Activated T-helper 1 cell treated with anti-CD3 and anti-CD28 coated beads, Interleukin-12 subunit alpha, Interleukin-12 subunit beta, Interleukin-2, Interleukin-4 antibody, amounts not matched to agents 30 ng/mL and 10 ng/mL and 1 ng/mL, durations not matched to agents 14 hours and 24 hours and 36 hours (primary cell): ENCODE measurements at places on chromosomes 7 and 10. TPM values are rescaled to one million over a fixed set of nuclear protein-coding genes. Genes with fewer than 3 reads are reported as not detected.
A peak's percentile ranks its signal among the peaks of the same experiment; 100 is the strongest.

The THSD7A gene
- total RNA-seq, result not detected in 2 replicates

The ANXA8 gene
- 0.12 TPM in 1 of 2 replicates, not detected in the other for total RNA-seq

The PDZD8 gene
- total RNA-seq, result 20.2 and 24.5 TPM in 2 replicates

The PON1 gene
- total RNA-seq, result not detected in 2 replicates

The GRM3 gene
- total RNA-seq, result not detected in 2 replicates

The DNAJC12 gene
- total RNA-seq, result 25.0 and 27.2 TPM in 2 replicates

The USP54 gene
- total RNA-seq, result 8.6 and 9.7 TPM in 2 replicates

The FAM13C gene
- total RNA-seq, result not detected in 2 replicates

The HIF1AN gene
- total RNA-seq, result 46.5 and 54.1 TPM in 2 replicates

DNA sequence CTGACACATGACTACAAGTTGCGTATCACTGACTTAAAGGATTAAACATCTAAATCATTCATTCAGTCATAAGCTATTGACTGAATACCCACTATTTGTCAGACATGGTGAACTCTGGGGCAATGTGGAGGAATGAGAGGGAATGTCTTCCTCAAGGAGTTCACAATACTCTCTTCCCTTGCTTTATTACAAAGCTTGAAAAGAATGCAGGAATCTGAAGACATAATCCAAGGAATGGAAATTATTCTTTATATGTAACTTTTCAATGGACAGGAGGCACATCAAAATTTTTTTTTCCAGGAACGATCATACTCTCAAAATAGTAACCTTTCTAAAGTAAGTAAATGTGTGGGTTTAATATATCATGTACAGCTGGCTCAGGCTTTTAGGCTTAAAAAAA lies 111.9 kb downstream of the ATXN7L1 start:
- H3K27ac ChIP-seq, result no peak overlapping the region
- H3K4me3 ChIP-seq, result no peak overlapping the region
- no peak for DNase-seq
- H3K36me3 ChIP-seq, result no peaks in the 10 kb centered on the region
- H3K27me3 ChIP-seq, result peaks cover 16% of the 10 kb centered on the region

- H3K27me3 ChIP-seq, result no peaks in the 10 kb centered on the region
- DNase-seq, result no peak
- H3K27ac ChIP-seq, result no peak overlapping the region
- H3K4me3 ChIP-seq, result no peak overlapping the region
Observed at GRCh38 chr10:83545901-83546391, 593.4 kb upstream of the GHITM start.

DNA sequence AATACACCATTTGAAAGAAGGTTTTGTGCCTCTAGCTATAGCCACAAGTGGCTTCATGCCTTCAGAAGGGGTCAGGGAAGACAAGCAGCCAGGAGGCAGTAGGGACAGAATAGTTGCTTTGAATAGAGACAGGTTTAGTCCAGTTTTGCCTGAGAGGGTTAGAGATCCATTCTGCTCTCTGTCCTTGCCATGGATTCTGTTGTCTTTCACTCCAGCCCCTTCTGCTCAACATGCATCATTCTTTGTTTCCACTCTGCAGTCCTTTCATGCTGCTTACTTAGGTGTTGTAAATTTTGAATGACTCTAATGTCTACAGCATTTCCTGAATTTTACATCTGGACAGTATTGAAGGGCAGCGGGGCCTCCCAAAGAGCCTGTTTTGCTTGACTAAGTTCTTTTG lies 60.3 kb downstream of the CNTNAP2 start:
- H3K27me3 ChIP-seq, result no peaks in the 10 kb centered on the region
- H3K27ac ChIP-seq, result no peak overlapping the region
- no peak for DNase-seq

DNA sequence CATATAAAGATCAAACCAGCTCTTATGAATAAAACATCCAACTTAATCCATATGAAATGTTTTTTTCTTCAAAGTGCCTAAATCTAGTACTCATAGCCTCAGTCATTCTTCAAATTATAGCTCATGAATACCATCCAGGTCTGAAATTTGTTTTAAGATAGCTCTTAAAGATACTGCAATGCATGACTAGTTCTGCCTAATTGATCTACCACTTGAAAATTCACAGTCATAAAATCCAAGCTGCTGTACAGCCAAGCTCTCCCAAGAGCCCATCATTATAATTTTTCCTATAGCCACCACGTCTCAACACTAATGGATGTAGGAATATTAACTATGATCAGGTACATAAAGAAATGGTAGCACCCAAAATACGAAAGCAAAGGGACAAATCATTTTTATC lies 87.9 kb upstream of the RNF148 start:
- no peak overlapping the region for H3K27ac ChIP-seq
- no peaks in the 10 kb centered on the region for H3K27me3 ChIP-seq
- no peaks in the 10 kb centered on the region for H3K36me3 ChIP-seq
- no peak for DNase-seq
- no peaks in the 10 kb centered on the region for H3K4me1 ChIP-seq

- no peak for DNase-seq
- no peak overlapping the region for H3K4me3 ChIP-seq
- H3K27me3 ChIP-seq, result no peaks in the 10 kb centered on the region
- no peaks in the 10 kb centered on the region for H3K4me1 ChIP-seq
Observed at GRCh38 chr7:105638334-105638733, 57.0 kb upstream of the EFCAB10 start.

- no peak overlapping the region for H3K27ac ChIP-seq
- H3K4me1 ChIP-seq, result no peaks in the 10 kb centered on the region
- no peak overlapping the region for H3K4me3 ChIP-seq
- peaks cover 11% of the 10 kb centered on the region for H3K27me3 ChIP-seq
Observed at GRCh38 chr7:28666154-28666553, 253.8 kb downstream of the CREB5 start.

DNA sequence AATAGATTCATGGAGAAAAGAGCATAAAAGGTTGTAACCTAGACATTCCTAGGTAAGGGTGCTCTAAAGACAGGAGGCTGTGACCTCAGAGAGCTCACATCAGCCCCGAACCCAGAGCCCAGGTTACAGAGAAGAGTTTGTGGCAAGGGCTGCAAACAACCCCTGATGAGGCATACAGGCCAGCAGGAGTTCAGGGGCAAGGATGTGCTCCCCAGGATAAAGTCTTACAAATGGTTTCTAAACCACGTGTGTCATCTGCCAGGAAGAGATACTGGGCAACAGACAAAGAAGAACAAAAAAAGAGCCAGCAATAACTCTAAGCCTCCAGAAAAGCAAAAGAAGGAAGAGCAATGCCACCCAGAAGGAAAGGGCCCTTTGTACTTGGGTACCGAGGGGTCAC lies 27.7 kb downstream of the NCAPG2 start:
- no peaks in the 10 kb centered on the region for H3K27me3 ChIP-seq
- no peak overlapping the region for H3K4me3 ChIP-seq
- H3K27ac ChIP-seq, result peak overlapping the region; percentile 27
- DNase-seq, result no peak
- peaks cover 46% of the 10 kb centered on the region for H3K36me3 ChIP-seq

- no peaks in the 10 kb centered on the region for H3K27me3 ChIP-seq
- peaks cover 55% of the 10 kb centered on the region for H3K36me3 ChIP-seq
- peak overlapping the region; percentile 81 for H3K27ac ChIP-seq
- H3K4me3 ChIP-seq, result peak overlapping the region; percentile 2
Observed at GRCh38 chr7:141590666-141591065, 39.5 kb downstream of the AGK start.

DNA sequence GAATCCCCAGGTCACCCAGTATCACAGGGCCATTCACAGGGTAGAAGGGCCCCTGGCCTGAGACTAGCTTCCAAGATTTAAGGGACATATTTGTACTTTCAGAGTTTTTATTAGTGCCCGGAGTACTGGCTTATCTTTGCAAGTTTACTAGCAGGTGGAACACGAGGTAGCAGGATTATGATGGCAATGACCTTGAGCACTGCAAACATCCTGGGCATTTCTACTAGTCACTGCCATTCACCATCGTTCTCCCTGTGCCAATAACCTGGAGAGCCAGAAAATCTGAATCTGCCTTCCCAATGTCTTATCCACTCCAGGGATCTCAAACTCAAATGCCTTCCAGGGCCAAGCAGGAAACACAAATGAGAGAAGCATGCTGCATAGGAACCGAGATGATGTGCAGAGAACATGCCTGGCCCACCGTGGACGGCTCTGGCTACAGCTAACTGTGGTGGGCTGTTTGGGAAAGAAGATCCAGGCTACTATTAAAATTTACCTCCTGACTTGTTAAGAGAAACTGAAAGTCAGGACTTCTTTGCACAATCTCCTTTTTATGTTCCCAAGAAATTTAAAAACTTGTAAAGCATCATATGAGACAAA lies 16.7 kb downstream of the FAM53B start:
- H3K4me1 ChIP-seq, result peaks cover 71% of the 10 kb centered on the region
- peak overlapping the region; percentile 89 for H3K27ac ChIP-seq
- peaks cover 28% of the 10 kb centered on the region for H3K36me3 ChIP-seq

GRCh38 chr7:35454575-35455385 lies 200.9 kb upstream of the TBX20 start:
- peaks cover 25% of the 10 kb centered on the region for H3K27me3 ChIP-seq
- no peaks in the 10 kb centered on the region for H3K4me1 ChIP-seq
- H3K36me3 ChIP-seq, result no peaks in the 10 kb centered on the region
- H3K4me3 ChIP-seq, result no peak overlapping the region

DNA sequence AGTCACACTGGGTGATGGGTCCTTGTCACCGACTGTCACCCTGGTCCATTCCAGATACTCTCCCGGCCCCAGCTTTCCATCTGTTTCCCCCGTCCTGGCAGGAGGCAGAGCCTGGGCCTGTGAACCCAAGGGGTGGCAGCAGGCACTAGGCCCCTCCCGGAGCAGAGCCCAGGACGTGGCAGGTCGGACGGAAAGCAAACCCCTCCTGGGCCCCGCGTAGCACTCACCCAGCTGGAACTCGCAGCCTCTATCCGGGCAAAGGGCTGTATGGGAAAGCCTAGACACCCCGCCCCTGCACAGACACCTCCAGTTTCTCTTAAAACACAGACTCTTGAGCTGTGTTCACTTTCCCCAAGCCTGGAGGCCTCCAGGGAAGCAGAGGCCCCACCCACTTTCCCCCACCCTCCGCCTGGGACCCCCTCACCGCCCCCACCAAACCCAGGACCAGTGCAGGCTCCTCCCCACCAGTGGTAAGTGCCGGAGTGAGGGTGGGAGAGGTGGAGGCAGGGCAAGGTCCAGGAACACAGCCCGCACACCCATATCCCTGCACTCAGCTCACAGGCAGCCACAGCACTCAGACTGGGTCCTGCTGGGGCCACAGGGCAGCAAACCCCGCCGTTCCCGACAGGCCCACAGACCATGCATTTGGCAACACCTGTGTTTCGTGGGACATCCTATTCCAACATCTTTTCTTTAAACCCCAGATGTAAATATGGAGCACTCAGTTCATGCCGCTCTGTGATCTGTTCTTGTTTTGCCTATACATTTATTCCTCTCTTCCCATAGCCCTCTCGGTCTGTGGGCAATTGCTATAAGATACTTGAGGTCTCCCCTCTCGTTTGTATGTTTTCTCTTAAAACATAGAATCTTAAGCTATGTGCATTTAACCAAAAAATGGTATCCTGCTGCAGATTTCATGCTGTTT lies 98.2 kb upstream of the PDGFA start:
- H3K4me3 ChIP-seq, result peak overlapping the region; percentile 82
- H3K36me3 ChIP-seq, result peaks cover 23% of the 10 kb centered on the region
- H3K4me1 ChIP-seq, result peaks cover 48% of the 10 kb centered on the region
- H3K27ac ChIP-seq, result peak overlapping the region; percentile 99
- DNase-seq, result no peak
- H3K27me3 ChIP-seq, result no peaks in the 10 kb centered on the region

DNA sequence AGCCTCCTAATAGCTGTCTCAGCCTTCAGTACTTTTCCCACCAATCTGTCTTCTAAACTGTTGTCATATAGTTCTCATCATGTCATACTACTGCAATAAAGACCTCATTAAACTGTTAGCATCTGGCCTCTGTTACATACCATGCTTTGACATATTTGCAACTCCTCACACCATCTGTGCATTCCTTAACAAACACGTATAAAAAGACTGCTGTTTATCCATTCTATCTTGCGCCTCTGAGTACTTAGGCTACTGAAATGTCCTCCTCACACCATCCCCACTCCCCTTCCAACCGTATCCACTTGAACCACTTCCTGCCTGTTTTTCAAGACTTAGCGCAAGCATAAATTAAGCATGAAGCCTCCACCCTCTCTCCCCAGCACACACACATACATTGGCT lies 41.6 kb downstream of the SLC16A9 start:
- H3K27me3 ChIP-seq, result no peaks in the 10 kb centered on the region
- H3K4me1 ChIP-seq, result no peaks in the 10 kb centered on the region
- no peak overlapping the region for H3K4me3 ChIP-seq
- H3K27ac ChIP-seq, result no peak overlapping the region
- peaks cover 10% of the 10 kb centered on the region for H3K36me3 ChIP-seq

DNA sequence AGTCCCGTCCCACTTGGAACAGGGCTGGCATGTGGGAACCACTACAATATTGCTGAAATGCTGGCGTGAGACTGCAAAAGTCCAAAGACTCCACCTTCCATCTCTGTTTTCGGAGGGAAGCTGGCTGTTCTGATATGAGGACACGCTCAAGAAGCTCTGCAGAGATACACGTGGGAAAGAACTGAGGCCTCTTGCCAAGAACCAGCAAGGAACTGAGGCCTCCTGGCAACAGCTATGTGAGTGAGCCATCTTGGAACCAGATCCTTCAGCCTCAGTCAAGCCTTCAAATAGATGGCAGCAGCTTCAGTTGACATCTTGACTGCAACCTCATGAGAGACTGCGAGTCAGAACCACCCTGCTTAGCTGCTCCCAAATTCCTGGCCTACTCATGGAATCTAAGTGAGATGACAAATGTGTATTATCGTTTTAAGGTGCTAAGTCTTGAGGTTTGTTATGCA lies 30.8 kb downstream of the SGMS1 start:
- H3K4me1 ChIP-seq, result peaks cover 6% of the 10 kb centered on the region
- DNase-seq, result no peak
- H3K27me3 ChIP-seq, result no peaks in the 10 kb centered on the region

DNA sequence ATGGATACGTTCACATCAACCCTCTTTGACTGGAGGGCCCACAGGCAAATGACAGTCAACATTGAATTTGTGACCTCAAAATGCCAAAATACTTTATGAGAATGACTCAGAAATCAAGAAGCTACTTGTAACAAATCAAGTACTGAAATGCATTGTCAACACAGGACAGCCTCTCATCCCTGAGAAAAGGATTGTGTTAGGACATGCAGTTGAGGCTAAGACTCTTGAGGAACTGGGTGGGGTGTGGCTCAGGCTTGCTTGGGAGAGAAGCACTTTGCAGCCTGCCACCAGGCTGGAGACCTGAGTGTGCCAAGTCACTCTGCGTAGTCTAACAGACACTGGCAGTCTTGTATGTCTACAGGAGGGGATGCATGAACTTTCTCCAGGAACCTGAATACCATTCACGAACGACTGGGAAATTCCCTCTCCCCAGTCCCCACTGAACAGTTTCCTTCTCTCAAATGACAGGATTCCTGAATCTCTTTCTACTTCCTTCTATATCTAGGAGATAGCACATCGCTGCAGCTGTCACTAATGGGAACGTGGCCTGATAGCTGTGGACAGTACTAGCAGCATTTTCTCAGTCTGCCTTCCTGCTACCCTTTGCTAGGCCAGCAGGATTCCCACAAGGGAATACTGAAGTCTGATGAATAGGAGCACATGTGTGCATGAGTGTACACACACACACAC lies 3.3 kb upstream of the SMO start:
- no peak overlapping the region for H3K4me3 ChIP-seq
- peaks cover 4% of the 10 kb centered on the region for H3K4me1 ChIP-seq
